Occipital lobe (tissue), 3 donors: ENCODE measurements at places on chromosomes 4 and X. TPM values are rescaled to one million over a fixed set of nuclear protein-coding genes. Genes with fewer than 3 reads are reported as not detected.

The AFP gene
- total RNA-seq = 0.62 TPM

The GNRHR gene
- not detected for total RNA-seq

The GAGE12H gene
- not detected for total RNA-seq

The FAT4 gene
- 95.3 TPM for total RNA-seq

The USP26 gene
- not detected for total RNA-seq

The PPBP gene
- 5.9 TPM for total RNA-seq

The SHISA3 gene
- 0.16 TPM for total RNA-seq

The P2RY10 gene
- total RNA-seq = not detected

The SAGE1 gene
- total RNA-seq = not detected

The HTR2C gene
- total RNA-seq = 0.31 TPM

The JCHAIN gene
- not detected for total RNA-seq

The SPANXA2 gene
- total RNA-seq = not detected

The AMBN gene
- not detected for total RNA-seq

The LRBA gene
- 25.3 TPM for total RNA-seq

The MAP7D3 gene
- 1.4 TPM for total RNA-seq

The NHSL2 gene
- 0.78 TPM for total RNA-seq

The SRPK3 gene
- 0.16 TPM for total RNA-seq

The NDNF gene
- 4.8 TPM for total RNA-seq

The MAGEB2 gene
- total RNA-seq = not detected

The GRID2 gene
- total RNA-seq = 21.8 TPM

The EGF gene
- 1.7 TPM for total RNA-seq

The SLC7A11 gene
- 30.9 TPM for total RNA-seq

The REELD1 gene
- total RNA-seq = not detected

The TCEAL3 gene
- 11.5 TPM for total RNA-seq

The SEC24D gene
- 10.1 TPM for total RNA-seq

The ESX1 gene
- not detected for total RNA-seq

The SFRP2 gene
- 1.1 TPM for total RNA-seq

The SLC2A9 gene
- 3.1 TPM for total RNA-seq

The GCNA gene
- 3.0 TPM for total RNA-seq

The SLC25A14 gene
- total RNA-seq = 20.0 TPM

The S100P gene
- 1.6 TPM for total RNA-seq

The MAGEE2 gene
- total RNA-seq = 4.4 TPM

The MBNL3 gene
- 2.8 TPM for total RNA-seq

The OTOP1 gene
- total RNA-seq = not detected
